ENCODE measurements at places on chromosomes 12 and 14.

- no peak for DNase-seq
Measured at GRCh38 chr12:79408689-79409088, 282.1 kb downstream of the PAWR start.

- DNase-seq, result no peak
Measured at GRCh38 chr12:8899830-8900229, 14.5 kb upstream of the PHC1 start.

DNA sequence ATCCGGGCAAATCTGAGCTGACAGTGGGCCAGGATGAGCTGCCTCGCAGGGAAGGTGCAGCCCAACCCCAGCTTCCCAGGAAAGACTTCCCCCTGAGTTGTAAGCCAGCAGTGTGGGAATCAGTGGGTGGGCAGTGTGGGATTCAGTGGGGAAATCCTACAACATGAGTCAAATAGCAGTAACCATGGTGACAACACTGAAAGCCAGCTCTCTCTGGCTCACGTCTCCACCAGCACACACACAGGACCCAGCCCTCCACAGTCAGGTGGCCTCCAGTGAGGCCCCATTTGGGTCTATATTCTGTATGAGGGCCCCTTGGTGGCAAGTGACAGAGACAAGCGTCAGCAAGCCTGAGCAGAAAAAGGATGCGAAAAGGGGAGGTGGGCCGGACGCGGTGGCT, 6.0 kb upstream of the LGALS3 start:
- no peak for DNase-seq

GRCh38 chr12:94308612-94309011, 151.1 kb downstream of the CEP83 start:
- no peak for DNase-seq

DNA sequence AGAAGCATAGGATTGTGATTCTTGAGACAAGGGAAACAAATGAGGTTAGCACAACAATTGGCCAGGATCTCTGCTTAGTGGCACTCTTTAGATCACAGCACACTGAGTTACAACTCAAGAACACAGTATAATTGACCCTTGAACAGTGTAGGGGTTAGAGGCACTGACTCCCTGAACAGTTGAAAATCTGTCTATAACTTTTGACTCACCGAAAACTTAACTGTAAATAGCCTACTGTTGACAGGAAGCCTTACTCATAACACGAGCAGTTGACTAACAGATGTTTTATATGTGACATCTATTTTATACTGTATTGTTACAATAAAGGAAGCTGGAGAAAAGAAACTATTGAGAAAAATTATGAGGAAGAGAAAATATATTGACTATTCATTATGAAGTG, 296.1 kb downstream of the RERGL start:
- DNase-seq, result no peak

DNA sequence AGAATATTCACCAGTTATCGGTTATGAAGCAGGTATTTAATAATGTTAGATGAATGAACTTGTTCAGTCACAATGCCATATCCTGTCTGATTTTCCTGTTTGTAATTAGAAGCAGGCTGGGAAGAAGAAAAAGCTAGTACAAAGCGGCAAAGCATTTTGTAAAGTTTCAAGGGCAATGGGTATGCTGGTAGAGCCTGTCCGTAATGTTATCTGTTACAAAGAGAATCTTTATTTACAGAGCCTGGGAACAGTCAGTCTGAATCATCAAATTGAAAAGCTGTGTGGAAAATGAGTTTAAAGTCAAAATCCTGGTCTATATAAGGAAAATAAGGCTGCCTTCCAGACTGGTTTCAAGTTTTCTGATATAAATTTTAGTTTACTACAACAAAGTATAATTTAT, 40.5 kb downstream of the PARP11 start:
- DNase-seq, result no peak

DNA sequence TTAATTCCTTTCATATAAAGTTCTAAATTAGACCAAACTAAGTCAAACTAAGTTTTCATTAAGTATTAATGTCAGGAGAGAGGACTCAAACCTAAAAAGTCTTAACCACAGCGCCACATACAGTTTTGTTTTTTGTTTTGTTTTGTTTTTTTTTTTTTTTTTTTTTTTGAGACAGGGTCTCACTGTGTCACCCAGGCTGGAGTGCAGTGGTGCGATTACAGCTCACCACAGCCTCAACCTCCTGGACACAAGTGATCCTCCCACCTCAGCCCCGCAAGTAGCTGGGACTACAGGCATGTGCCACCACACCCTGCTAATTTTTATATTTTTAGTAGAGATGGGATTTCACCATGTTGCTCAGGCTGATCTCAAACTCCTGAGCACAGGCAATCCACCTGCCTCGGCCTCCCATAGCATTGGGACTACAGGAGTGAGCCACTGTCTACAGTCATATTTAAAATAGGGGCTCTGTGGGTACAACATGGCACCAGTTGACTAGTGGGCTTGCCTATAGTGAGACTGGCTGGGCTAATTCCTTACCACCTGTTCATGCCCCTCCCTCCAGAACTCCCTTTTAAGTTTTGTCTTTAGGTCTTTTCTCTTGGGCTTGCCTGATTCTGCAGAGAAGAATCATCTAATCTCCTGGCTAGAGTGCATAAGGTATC, 110.2 kb downstream of the PPP2R5E start:
- no peak for DNase-seq

DNA sequence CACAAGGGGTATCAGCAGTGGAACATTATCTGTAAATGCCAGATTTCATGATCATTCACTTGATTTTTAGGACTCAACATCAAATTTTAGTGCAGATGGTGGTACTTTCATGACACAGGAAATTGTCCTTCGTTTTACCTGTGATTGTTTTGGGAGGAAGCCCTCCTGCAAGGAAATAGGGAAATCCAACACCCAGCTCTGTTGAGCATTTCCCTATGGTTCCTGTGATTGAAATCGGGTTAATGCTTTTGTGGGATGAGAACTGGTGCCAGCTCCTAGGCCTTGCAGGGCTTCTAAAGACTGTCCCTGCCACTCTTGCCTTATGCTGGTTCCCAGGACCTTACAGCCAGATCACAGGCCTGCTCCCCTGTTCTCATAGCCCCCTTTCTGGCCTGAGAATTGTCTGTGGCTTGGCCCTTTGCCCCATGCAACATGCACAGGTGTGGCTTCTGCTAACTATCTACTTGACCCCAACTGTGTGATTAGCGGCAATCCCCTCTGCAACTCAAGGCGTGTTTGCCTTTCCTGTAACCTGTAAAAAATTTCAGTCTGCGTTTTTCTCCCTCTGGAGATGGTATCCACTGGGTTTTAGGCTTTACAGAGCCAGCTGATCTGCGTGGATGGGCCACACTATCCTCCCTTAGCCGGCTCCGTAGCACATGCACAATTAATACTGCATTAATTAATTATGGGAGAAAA, 112.5 kb downstream of the ETV6 start:
- DNase-seq, result no peak

- DNase-seq, result no peak
Measured at GRCh38 chr14:103095210-103095778, 769 bp downstream of the EXOC3L4 start.

DNA sequence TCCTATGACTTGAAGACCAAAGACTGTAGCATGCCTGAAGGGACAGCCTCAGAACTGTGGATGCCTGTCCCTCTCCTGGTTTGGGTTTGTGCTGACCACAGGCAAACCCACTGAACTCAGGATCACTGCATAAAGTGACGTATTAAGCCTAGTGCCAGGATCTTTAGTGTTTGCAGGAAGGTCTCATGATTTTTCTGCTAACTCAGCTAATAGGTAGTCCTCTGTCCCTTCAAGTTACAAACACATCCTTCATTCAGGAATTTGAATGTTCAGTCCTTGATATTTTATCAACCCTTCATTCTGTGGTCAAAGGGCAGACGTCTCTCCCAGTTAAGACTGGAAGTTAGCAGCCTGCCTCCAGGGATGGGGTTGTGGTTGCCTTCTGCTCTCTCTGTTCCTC, 10.3 kb upstream of the OAS3 start:
- DNase-seq, result no peak

- DNase-seq, result no peak
Measured at GRCh38 chr14:91858536-91859275, 8.6 kb downstream of the TC2N start.

- DNase-seq, result no peak
Measured at GRCh38 chr12:131637986-131638385, 72.9 kb upstream of the SFSWAP start.

- no peak for DNase-seq
Measured at GRCh38 chr14:95307402-95308041, 12.2 kb downstream of the CLMN start.

DNA sequence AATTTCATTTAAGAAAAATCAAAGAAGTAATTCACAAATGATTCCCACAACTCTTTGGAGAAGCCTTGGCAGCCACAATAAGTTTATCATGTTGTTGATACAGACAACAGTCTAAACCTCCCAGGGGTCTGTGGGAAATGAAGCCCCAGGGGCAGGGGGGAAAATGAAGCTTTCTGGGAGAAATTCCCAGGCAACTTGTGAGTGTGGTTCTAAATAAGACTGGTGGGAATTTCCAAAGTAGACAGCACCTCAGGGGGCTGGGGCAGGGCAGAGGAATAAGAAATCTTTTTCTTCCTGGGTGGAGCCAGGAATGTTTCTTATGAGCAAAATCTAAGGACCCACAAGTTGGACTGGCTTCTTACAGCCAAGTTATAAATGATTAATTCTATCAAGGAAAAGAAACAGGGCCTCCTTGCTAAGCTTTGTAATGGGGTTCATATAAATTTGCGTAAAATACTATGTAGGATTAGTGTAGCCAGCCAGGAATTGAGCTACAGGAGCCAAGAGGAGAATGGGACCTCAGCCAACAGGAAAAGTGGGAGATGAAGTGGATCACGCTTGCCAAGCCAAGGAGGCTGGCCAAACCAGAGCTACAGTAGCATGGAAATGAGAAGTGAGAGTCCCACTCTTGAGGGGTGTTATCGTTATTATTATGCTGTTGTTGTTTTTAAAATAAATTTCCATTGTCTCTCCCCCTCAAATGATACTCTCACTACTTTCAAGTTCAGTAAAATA, 182.9 kb upstream of the FAR2 start:
- DNase-seq, result peak; percentile 1

DNA sequence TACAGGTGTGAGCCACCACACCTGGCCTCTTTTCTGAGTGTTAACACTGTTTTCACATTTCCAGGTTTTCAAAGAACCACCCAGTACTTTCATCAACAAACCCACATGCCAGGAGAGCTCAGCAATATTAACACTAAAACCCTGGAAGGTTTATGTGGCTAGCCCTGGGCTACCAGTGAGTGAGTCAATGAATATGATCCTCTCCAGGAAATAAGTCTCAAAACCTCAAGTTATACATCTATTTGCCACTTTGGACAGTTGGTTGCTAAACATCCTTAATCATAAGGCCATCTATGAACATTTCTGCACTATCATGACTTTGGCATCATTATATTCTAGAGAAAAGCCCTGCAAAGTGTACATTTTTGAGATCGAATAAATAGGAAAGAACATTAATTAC, 6.3 kb upstream of the CDKL1 start:
- no peak for DNase-seq

DNA sequence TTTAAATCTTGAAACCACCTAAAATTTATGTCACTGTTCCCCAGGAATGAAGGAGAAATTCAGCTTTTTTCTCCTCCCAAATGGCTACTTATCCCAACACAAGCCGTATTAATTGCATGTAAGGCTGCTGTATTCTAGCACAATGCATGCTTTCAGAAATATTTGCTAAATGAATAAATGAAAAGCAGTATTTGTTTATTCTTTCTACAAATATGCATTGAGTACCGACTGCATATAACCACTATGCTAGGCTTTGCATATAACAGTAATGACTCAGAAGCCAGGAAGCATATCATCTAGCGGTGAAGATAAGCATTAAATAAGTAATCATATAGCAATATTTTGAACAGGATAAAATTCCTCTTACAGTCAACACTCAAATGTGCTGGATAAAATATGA, 5.7 kb upstream of the LRR1 start:
- no peak for DNase-seq

GRCh38 chr12:103930787-103931735, 851 bp downstream of the HSP90B1 start:
- no peak for DNase-seq

- no peak for DNase-seq
Measured at GRCh38 chr12:26571560-26571959, 261.4 kb downstream of the ITPR2 start.

DNA sequence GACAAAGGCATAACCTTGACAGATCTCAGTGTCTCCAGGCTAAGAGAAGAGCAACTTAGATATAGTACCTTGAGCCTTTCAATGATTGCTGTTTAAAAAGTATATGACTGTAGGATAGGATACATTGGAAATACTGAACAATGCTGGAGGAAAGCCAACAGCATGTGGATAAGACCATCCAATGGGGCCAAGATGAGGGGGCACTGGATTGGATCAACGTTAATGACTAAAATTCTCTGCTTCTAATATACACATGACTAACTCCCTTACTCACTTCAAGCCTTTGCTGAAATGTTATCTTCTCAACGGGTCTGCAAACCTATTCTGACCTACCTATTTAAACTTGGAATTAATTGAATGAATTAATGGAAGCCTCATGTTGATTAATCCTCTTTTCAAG, 354.9 kb downstream of the RAD51B start:
- DNase-seq, result no peak

GRCh38 chr12:57153415-57153997, 6.1 kb upstream of the LRP1-AS start:
- DNase-seq, result no peak

- no peak for DNase-seq
Measured at GRCh38 chr14:23024612-23025075, 10.1 kb downstream of the PSMB5 start.
